ENCODE measurements at places on chromosomes 6 and 20. TPM values are rescaled to one million over a fixed set of nuclear protein-coding genes. Genes with fewer than 3 reads are reported as not detected.

Gene CNBD2
- polyA plus RNA-seq, result 0.16 TPM

- DNase-seq, result no peak
Observed at GRCh38 chr6:124669713-124670480, 292.3 kb upstream of the RNF217 start.

- no peak for DNase-seq
Observed at GRCh38 chr6:52509281-52510212, 67.3 kb downstream of the TRAM2 start.

Gene TUBE1
- 14.5 TPM for polyA plus RNA-seq

Gene SLC17A9
- 2.9 TPM for polyA plus RNA-seq

Data from muscle of back (tissue), 13 donors.